ENCODE measurements at places on chromosomes 6 and 20.

DNA sequence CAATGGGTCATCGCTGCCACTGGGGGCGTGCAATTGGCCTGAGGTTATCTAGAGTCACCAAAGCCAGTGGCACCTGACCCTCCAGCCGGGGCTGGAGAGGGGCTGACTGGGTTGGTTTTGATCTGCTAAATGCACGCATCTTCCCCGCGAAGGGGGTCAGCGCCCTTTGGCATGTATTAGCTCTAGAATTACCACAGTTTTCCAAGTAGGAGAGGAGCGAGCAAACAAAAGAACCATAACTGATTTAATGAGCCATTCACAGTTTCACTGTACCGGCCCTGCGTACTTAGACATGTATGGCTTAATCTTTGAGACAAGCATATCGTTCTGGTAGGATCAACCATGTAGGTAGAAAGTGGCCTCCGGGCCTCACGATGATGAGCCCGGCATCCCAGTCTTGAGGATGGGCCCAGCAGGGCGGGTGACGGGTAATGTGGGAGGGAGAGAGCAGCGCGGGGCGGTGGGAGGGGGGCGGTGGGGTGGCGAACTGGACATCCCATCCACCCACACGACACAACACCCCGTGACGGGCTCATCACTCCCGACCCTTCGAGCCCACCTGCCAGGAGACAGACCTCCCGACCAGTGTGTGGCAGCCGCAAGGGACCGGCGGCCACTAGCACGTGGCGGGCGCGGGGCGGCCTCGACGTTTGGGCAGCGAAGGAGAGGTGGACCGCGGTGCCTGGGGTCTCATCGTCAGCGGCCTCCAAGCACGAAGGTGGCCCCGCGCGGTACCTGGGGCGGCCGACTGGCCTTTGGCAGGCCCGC, 1957.5 kb upstream of the DEFB115 start:
- DNase-seq: no peak

DNA sequence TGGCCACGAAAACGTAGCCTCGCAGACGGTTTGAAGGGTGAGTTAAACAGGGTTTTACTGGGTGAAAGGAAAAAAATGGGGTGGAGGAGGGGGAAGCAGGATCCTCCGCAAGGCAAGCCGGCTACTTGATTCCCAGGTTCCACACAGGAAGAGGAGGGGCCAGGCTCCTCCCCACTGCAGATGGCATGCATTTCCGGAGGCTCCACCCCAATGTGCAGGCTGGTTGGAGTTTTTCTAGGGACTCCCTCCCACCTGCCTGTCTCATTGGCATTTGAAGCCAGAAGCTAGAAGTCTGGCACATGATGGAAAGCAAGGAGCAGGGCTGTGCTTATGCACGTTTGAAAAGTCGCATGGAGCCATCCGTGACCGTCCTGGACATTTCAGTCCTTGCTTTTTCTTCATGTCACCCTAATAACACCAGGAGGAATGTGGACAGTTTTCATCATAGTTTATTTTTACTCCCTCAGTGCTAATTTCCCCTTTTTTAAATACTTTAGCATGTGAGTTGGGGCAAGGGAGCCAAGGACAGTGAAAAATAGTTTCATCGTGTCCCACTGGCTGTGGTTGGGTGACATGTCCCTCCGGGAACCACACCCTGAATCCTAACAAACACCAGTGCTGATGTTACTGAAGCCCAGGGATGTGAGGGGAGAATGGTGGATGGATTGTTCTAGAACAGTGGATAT, 100.1 kb upstream of the INSM1 start:
- DNase-seq: no peak

DNA sequence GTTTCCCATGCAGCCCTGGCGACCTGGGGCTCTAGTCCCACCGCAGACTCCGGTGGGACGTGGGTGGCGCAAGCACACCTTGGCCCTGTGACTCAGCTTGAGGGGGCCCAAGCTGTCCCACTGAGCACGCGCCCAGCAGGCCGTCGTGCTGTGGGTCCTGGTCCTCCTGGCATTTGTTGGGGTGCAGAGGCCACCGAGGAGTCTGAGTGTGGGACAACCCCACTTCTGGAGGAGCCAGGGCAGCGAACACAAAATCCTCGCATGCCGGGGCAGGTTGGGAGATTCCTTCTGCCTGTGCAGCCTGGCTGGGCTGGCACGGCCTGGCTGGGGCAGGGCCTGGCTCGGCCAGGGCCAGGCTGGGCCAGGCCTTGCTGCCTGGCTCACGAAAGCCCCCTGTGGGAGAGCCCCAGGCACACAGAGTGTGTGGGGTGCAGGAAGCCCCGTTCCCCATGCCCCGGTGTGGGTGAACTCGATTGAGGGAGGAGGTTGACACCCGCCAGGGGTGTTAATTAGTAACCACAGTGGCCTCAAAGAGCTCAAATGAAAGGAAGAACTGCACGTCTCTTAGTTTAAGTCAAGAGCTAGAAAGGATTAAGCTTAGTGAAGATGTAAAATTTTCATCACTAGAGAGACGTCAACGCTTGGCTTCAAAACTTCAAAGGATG, 1808.5 kb upstream of the DEFB115 start:
- no peak for DNase-seq

DNA sequence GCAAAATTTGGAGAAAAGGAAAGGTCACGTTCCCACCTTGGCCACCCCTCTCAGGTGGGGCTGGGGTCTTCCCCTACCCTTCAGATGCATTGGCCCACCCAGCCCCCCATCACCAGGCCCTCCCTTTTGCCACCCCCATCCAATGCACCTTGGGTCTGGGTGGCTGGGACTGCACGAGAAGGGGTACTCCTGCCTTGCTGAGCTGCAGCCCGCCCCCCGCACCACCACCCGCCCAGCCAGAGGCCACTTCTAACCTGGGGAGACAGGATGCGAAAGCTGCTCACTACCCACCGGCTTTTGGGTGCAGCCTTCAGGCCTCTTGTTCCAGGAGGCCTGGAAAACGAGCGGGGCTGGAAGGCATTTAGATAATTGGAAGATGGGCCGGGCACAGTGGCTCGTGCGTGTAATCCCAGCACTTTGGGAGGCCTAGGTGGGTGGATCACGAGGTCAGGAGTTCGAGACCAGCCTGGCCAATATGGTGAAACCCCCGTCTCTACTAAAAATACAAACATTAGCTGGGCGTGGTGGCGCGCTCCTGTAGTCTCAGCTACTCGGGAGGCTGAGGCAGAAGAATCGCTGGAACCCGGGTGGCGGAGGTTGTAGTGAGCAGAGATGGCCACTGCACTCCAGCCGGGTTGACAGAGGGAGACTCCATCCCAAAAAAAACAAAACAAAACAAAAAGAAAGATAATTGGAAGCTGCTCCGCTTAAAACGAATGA, 1.2 kb upstream of the CDC25B start:
- DNase-seq: no peak

- no peak for DNase-seq
Observed at GRCh38 chr6:27838945-27839625, 73.1 kb downstream of the OR2B2 start.
